ENCODE measurements at places on chromosomes 1 and 21. TPM values are rescaled to one million over a fixed set of nuclear protein-coding genes. Genes with fewer than 3 reads are reported as not detected.

The NBPF1 gene
- 17.5 TPM for total RNA-seq

The COPA gene
- 77.4 TPM for total RNA-seq

The C1orf141 gene
- not detected for total RNA-seq

The SPATA1 gene
- total RNA-seq: not detected

The ERVH48-1 gene
- total RNA-seq: not detected

The KCNQ4 gene
- total RNA-seq: 0.38 TPM

The ZNF436 gene
- total RNA-seq: 5.0 TPM

The UBE2U gene
- total RNA-seq: not detected

The FHAD1 gene
- total RNA-seq: 0.39 TPM

The CLCA4 gene
- not detected for total RNA-seq

The OLFML2B gene
- 0.49 TPM for total RNA-seq

The PEX14 gene
- total RNA-seq: 15.3 TPM

The SLFNL1 gene
- 0.02 TPM for total RNA-seq

The FAM177B gene
- not detected for total RNA-seq

The ADAMTS5 gene
- total RNA-seq: not detected

The AKR7A2 gene
- total RNA-seq: 53.3 TPM

The FAM167B gene
- 0.45 TPM for total RNA-seq

The SLC25A34 gene
- total RNA-seq: 0.43 TPM

The SLAMF9 gene
- total RNA-seq: 0.41 TPM

The PHTF1 gene
- 12.1 TPM for total RNA-seq

The S100A3 gene
- 119 TPM for total RNA-seq

The GJA9 gene
- total RNA-seq: not detected

The CR1L gene
- 0.15 TPM for total RNA-seq

The IGFN1 gene
- total RNA-seq: 0.41 TPM

The CALML6 gene
- 0.23 TPM for total RNA-seq

The NBPF10 gene
- total RNA-seq: 0.92 TPM
